ENCODE measurements at places on chromosomes 1 and 21.

DNA sequence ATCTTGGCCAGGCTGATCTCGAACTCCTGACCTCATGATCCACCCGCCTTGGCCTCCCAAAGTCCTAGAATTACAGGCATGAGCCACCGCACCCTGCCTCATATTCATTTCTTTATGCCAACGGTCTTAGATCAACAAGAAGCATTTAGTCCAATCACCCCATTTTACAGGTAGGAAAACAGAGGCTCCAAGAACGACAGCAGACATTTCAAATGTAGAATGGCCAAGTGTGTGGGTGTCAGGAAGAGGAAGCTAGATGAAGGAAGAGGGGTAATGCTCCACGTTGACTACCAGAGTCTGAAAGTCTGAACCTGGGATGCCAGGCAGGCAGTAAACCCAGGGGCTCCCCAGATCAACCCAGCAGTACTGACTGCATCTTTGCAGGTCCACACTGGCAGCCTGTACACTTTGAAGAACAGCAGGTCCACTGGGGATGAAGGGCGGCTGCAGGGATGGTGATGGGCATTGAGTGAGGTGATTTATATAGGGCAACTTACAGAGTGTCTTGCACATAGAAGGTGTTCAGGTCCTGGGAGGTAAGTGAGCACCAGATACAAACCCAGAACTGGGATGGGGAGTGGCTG lies 120.2 kb downstream of the EPHB2 start:
- H3K4me3 ChIP-seq, result no peak overlapping the region
- H3K27ac ChIP-seq, result no peak overlapping the region
- no peak for DNase-seq
- no peaks in the 10 kb centered on the region for H3K4me1 ChIP-seq
- H3K36me3 ChIP-seq, result no peaks in the 10 kb centered on the region

DNA sequence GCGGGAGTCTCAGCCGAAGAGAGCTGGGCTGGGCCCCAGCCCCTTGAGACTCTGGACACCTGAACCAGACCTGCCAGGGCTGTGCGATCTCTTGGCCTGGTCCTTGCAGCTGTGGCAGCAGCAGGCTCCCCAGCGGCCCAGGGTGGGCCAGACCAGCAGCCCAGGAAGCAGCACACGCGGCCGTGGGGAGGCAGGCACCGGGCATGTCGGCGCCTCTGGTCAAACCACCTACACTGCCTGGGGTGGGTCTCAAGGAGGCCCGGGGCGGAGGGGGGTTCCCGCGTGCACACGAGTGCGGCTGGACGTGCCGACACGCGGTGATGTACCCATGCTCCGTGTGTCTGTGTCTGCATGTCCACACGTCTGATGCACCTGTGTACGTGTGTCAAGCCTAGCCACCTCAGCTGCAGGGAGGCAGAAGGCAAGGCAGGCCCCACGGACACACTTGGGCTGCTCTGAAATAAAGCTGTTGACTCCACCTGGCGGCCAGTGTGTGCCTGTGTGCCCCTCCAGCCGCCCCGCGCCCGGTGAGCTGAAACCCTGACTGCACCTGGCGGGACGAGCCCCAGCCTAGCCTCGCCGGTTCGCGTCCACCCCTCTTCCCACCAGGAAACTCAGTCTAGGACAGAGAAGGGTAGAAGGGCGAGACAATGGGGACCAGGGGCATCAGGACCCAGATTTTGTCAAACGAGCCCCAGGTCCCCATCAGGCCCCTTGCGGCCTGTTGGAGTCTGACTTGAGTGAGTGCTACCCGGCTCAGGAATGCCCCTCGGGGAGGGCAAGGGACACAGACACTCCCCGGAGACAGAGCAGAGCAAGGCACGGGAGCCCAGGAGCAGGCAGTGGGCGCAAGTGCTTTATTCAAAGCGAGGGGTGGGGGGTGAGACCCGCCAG lies 11.6 kb downstream of the SCNN1D start:
- H3K27me3 ChIP-seq, result no peaks in the 10 kb centered on the region
- DNase-seq, result peak; percentile 78
- H3K36me3 ChIP-seq, result peaks cover 4% of the 10 kb centered on the region
- H3K4me1 ChIP-seq, result peaks cover 6% of the 10 kb centered on the region
- H3K4me3 ChIP-seq, result no peak overlapping the region
- no peak overlapping the region for H3K27ac ChIP-seq

DNA sequence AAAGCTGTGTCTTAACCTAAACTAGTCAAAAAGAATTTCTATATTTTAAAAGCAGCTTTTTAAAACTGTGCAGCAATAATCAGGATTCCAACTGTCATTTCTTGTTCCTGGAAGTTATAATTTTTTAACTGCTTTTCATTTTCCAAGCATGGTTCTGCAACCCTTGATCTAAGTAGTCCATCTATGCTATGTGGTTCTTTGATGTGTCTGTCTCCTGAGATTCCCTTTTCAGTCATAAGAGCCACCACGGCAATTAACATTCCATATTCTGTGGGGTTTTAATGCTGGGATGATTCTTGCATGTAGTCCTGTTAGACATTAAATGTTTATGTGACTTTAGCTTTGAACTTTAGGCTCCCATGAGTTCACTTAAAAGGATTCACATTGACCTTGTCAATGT lies 220.4 kb downstream of the TPR start:
- no peaks in the 10 kb centered on the region for H3K36me3 ChIP-seq
- H3K4me3 ChIP-seq, result no peak overlapping the region
- no peaks in the 10 kb centered on the region for H3K4me1 ChIP-seq

DNA sequence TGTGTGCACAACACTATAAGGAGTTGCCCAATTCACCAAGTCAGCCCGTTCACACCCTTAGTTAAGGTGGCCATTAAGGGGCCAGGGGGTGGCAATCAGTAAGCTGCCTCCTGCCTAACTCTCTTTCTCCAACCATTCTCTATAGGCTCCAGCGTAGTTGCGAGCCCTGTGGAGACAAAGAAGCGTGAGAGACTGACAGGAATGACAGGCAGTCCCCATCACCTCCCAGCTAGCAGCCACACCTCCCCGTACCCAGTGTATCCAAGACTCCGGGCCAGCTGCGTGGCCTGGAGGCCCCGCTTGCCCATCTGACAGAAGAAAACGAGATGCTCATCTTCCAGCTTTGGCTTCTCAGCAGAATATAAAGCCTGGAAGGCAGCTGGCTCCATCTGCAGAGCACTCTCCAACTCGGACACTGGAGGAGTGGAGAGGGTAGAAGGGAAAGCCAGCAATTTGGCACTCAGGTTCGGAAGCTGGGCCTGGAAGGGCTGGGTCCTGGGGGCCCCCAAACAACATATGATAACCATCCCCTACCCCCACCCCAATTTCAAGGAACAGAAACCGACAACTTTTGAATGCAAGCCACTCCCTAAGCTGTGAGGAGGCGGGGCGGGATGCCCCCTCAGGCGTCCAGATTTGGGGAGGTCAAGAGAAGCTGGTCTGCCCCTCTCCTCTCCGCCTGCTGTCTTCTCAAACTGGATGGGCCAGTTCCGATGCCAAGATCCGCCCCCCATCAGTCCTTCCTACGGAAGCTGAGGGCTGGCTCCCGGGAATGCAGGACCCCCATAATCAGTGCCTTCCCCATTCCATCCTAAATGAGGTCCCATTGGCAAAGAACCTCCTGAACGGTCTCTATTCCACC lies 872 bp downstream of the TSTD1 start:
- H3K27me3 ChIP-seq, result no peaks in the 10 kb centered on the region
- peaks cover 52% of the 10 kb centered on the region for H3K36me3 ChIP-seq
- H3K27ac ChIP-seq, result peak overlapping the region; percentile 94
- peaks cover 61% of the 10 kb centered on the region for H3K4me1 ChIP-seq
- no peak for DNase-seq
- H3K4me3 ChIP-seq, result peak overlapping the region; percentile 91

GRCh38 chr1:247638011-247638410 lies 32.6 kb downstream of the OR2G3 start:
- peaks cover 11% of the 10 kb centered on the region for H3K27me3 ChIP-seq
- H3K27ac ChIP-seq, result no peak overlapping the region
- peaks cover 4% of the 10 kb centered on the region for H3K4me1 ChIP-seq
- H3K4me3 ChIP-seq, result no peak overlapping the region
- H3K36me3 ChIP-seq, result no peaks in the 10 kb centered on the region
- no peak for DNase-seq
